Non-pigmented ciliary epithelial cell (primary cell): ENCODE measurements at places on chromosomes 16 and 17.

GRCh38 chr16:30092373-30093010 is 768 bp upstream of the TBX6 start:
- DNase-seq, result no peak

GRCh38 chr17:18042983-18043382 is 3.8 kb downstream of the GID4 start:
- no peak for DNase-seq

- DNase-seq, result no peak
Observed at GRCh38 chr17:48738803-48739526, 10.4 kb upstream of the HOXB13 start.

- no peak for DNase-seq
Observed at GRCh38 chr17:59695945-59696681, 11.1 kb downstream of the PTRH2 start.

DNA sequence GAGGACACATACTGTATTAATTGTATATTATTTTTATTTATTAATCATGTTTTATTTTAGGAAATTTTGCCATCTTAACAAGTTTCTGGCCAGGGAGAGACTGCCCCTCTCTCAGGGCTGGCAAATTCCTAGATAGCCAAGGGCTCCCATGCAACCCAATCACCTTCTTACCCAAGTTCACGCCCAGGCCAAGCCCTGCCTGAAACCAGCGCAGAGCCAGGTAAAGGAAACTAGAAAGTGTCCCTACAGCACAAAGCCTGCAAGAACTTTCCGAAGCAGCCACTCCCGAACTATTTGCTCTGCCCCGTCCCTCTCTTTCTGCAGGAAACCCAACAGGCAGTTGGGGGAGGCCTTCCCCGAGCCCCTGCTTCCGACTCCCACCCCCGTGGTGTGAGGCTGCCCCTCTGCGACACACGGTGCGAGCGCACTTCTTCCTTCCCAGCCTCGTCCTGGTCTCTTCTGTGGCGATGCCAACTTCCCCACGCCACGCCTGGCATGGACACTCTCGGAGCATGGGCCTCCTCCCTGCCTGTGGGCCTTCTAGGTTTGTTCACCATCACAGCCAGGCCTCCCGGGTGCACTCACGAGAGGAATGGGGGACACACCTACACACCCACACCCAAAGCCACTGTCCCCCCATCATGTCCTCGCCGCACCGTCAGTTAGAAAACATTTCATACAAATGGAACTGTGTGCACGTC is 100.4 kb downstream of the ZNF778 start:
- no peak for DNase-seq

DNA sequence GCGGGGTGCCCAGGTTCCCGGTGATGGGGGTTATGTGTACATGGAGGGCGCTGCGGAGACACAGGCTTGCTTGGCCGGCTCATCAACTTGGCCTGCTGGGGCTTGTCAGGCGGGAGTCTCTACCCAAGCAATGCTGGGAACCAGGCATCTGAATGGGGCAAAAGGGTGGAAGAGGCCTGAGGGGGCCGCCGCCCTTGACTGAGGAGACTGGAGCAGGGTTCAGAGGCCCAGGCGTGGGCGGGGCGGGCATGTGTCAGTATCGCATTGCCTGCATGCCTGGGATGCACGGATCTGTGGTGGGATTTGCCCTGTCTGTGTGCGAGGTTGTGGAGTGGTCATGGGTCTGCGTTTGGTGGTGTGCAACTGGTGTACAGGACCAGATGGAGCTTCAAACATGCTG is 21.1 kb downstream of the ARHGAP23 start:
- no peak for DNase-seq

DNA sequence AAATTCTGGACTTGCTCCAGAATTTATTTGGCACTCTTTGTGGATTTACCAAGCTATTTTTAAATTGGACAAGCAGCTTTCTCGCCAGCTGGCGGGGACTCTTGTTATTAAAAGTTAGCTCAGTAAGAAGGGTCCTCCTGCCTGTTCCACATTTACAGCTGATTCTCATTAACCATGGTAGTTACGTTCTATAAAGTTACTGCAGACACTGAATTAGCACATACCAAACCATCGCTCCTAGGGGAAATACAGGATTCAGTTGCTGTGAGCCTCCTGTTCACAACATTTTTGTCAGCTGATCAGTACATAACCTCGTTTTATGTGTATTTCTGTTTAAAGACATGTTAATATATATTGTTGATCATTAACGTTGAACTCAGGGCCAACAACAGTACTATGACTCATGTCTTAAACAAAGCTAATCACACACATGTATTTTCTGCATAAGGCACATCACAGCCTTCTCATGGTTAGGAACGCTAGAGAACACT is 4.2 kb downstream of the LDAF1 start:
- no peak for DNase-seq

- DNase-seq, result no peak
Observed at GRCh38 chr16:50209546-50210265, 56.6 kb downstream of the TENT4B start.

- no peak for DNase-seq
Observed at GRCh38 chr17:83149761-83150251, 70.4 kb downstream of the METRNL start.

GRCh38 chr16:22786691-22787090 is 27.3 kb upstream of the HS3ST2 start:
- DNase-seq, result no peak

GRCh38 chr16:74726716-74727115 is 26.1 kb upstream of the MLKL start:
- DNase-seq, result no peak

DNA sequence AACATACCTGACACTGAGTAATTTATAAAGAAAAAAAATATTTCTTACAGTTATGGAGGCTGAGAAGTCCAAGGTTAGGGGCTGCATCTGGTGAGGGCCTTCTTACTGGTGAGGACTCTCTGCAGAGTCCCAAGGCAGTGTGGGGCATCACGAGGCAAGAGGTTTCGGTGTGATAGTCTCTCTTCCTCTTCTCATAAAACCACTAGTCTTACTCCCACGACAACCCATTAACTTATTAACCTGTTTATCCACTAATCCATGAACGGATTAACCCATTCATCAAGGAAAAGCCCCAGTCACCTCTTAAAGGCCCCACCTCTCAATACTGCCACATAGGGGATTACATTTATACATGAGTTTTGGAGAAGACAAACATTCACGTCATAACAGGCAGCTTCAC is 20.1 kb downstream of the CIITA start:
- DNase-seq, result no peak

DNA sequence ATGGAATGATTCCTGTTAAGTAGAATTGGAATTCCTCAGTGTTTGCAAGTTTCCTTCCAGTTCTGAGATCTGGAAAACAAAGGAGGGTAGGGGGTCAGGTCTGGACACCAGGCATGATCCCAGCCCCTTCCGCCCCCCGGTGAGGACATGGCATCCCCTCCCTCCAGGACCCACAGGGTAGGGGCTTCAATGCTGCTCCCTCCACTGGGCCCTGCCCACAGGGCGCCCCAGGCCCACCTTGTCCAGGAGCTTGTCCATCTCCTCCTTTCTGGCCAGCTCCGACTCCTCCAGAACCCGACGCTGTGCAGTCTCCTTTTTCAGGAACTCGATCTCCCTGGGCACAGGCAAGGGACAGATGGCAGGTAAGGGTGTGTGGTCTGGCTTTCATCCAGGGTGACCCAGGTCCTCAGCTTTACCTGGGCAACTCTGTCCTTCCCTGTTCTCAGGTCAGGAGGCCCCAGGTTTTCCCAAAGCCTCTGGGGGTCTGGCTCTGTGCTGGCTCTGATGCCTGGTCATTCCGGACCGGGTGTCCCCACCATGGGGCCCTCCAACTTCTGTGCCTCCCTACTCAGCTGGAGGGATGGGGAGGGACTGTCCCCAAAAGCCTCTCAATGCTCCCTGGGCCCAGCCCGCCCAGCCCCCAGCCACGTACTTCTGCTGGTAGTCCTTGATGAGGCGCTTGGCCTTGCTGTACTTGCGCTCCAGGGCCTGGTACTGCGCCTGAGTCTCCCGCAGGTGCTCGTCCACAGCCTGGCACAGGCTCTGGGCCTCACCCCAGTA is 5.5 kb upstream of the SAMD14 start:
- DNase-seq, result no peak

DNA sequence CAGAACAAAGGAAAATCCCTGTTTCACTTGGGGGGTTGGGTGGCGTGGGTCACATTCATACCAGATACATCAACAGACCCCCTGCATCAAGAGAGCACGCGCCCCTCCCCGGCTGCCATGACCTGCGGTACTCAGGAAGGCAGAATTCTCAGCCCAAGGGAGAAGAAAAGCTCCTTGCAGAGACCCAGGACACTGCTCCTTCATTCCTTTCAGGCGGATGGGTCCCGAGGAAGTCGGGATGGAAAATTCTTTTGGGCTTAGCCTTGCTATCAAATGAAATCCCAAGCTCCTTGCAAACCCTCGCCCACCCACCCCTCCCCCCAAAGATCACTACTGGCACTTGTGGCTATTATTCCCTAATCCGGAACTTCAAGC is 40.6 kb downstream of the HIC1 start:
- DNase-seq, result no peak

DNA sequence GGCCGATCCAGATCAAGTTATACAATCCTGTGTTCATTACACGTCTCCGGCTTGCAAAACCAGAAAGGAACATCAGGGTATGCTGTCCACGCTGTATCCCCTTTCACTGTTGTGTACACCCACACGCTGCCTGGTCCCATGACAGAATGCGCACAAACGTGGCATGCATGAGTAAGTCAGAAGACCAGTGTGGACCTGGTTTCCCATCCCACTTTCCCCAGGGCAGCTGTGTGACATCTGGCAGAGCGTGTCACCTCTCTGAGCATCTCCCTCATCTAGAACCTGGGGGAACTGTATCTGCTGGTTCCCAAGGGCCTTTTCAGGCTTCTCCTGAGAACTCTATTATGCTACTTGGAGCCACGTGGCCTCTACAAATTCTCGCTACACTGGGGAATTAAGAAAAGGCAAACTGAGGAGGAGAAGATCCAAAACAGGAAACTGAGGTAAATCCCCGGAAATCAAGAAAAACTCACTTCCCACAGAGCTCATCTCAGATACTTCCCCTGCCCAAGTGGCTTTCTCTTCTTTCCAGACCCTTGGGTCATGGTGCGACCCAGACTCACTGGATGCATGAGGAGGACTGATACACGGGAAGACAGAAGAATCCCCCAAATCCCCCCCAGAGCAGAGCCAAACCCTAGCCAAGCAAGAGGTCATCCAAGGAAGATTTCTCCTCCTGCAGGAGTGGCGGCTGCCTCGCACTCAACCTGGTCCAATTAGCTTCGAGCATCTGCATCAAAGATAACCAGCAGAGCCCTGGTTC is 139.3 kb downstream of the GAS7 start:
- DNase-seq, result no peak

DNA sequence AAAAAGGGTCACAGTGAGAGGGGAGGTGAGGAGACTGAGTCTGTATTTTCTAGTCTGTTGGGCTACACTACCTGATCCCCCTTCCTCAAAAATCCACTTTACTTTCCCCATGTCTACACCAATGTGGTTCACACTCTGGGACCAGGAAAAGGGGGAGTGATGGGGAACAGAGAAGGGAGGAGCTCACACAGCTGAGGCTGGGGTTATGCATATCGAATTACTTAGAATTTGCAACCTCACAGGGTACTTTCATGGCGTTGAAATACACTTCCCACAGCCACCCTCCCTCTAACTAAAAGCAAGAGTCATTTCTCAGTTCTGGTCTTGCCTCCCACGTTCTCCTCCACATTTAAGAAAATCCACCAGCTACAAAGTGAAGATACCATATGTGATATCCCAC is 14.1 kb downstream of the MAPT start:
- DNase-seq, result no peak

DNA sequence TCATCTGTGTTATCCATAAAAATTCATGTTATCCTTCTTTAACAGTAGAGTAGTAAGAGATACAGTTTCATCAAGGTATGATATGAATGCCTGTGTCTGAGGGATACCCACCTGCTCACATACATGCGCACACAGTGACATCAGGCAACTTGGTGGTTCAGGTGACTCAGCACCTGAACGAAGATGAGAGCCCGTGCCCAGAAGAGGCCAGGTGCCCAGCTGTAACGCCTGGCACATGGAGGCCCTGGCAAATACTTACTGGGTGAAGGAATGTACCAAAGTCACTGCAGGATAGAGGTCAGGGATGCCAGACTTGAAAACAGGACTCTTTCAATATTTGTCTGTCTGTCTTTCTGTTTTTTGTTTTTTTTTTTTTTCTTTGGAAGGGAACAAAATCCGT is 72.6 kb upstream of the LGALS9 start:
- DNase-seq, result no peak

DNA sequence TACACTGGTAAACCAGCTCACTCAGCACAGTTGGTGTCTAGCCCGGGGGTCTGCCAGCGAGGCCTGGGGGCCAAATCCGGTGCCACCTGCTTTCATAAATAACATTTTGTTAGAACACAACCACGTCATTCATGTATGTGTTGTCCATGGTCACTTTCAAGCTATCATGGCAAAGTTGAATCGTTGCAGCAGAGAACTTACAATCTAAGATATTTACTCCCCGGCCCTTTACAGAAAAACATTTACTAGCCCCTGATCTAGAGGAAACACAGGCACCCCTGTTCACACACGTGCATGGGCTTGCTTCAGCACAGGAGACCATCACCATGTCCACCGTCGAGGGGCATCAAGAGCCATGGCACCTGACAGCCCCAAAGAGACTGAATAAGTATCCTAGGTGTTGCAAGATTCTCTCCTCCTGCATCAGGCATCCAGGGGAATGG is 111.4 kb upstream of the DNAH9 start:
- no peak for DNase-seq

DNA sequence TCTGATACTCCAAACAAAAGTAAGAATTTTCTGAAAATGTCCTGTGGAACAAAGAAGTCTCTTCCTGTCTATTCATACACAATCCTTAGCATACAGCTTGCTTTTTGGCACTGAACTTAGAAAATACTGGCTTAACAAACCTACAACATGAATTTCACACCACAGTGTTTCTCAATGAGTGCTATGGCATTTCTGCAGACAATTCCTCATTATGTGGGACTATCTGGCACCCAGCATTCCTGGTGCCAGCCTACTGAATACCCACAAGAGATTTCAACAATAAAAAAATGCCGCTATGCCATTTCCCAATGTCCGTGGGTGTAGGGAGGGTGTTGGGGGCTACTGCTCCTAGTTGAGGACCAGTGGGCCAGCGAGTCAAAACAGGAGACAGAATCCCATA is 62.1 kb downstream of the ZNF652 start:
- no peak for DNase-seq
